LHCN-M2 (cell line): ENCODE measurements at places on chromosomes 2 and 18.

- peak; percentile 55 for DNase-seq
These were observed 104.9 kb downstream of the MBD2 start for GRCh38 chr18:54119524-54120019.

DNA sequence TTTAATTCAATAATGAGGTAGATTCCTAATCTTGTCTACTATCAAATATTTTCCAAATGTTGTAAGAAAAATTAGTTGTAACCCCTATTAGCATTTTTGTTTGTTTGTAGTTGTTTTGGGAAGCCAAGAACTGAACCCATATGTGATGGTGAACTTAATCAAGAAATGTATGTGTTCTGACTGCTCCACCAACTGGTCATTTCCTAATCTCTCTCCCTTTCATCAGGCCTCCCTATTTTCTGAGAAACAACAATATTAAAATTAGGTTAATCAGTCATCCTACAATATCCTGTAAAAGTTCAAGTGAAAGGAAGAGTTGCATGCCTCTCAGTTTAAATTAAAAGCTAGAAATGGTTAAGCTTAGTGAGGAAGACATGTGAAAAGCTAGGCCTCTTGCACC, 504.0 kb downstream of the EPHA4 start:
- peak; percentile 3 for DNase-seq

DNA sequence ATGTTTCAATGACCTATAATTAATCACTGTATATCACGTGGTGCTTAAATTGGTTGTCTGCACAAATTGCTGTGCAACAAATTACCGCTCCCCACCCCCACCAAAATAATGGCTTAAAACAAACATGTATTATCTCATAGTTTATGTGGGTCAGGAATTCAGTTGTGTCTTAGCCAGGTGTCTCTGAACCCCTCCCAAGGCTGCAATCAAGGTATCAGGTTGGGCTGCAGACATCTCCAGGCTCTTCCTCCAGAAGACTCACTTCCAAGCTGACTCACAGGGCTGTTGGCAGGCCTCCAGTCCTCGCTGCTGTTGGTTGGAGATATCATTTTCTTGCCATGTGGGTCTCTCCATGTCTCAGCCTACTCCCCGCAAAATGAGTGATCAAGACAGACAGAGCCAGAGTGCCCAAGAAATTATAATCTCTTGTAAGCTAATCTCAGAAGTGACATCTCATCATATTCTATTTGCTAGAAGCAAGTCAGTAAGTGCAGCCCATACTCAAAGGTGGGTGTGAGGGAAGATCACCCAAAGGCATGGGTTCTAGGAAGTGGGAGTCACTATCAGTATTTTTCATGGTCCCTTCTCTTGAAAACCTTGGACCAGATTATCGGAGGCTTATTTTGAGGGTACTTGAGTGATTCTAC, 38.4 kb downstream of the SPC25 start:
- peak; percentile 85 for DNase-seq

DNA sequence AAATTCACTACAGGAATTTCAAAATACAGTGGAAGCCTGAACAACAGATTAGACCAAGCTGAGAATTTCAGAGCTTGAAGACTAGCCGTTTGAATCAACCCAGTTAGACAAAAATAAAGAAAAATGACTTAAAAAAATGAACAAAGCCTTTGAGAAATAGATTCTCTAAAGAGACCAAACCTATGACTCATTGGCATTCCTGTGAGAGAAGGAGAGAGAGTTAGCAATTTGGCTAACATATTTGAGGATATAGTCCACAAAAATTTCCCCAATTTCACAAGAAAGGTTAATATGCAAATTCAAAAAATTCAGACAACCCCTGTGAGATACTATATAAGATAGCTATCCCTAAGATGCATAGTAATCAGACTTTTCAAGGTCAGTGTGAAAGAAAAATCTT, 78.0 kb downstream of the MYO3B start:
- DNase-seq = peak; percentile 36

DNA sequence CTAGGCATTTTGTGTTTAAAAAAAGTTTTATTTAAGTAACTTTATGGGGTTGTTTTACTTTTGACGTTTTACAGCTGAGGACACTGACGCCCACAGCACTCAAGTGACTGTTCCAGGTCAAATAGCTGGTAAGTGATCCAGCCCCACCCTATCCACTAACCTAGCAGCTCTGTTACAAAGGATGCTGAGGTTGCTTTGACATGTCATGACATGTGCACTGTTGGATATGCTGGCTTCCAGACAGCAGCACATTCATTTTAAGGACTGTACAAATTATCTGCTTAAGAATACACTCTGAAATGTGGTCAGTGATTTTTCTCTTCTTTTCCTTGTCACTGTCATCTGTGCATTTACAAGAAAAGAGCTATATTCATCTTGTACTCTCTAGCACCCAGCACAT, 417.5 kb downstream of the ZEB2 start:
- DNase-seq = peak; percentile 41
